CD4-positive, alpha-beta T cell treated with Interleukin-10 for 1 hour (primary cell): ENCODE measurements at places on chromosomes 12 and 14.

DNA sequence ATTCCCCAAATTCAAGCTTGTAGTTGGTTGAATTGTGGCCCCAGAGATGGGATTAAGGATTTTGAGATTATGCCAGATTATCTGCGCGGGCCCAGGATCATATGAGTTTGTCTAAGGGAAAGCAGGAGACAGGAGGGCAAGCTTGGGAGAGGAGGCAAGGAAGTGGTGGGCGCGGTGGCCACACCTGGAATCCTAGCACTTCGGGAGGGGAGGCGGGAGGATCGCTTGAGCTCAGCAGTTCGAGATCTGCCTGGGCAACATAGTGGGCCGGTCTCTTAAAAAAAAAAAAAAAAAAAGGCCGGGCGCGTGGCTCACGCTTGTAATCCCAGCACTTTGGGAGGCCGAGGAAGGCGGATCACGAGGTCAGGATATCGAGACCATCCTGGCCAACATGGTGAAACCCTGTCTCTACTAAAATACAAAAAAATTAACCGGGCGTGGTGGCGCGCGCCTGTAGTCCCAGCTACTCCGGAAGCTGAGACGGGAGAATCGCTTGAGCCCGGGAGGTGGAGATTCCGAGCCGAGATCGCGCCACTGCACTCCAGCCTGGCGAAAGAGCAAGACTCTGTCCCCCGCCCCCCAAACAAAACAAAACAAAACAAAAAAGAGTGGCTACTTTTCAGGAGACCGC lies 881 bp upstream of the PUS1 start:
- no peak for DNase-seq

DNA sequence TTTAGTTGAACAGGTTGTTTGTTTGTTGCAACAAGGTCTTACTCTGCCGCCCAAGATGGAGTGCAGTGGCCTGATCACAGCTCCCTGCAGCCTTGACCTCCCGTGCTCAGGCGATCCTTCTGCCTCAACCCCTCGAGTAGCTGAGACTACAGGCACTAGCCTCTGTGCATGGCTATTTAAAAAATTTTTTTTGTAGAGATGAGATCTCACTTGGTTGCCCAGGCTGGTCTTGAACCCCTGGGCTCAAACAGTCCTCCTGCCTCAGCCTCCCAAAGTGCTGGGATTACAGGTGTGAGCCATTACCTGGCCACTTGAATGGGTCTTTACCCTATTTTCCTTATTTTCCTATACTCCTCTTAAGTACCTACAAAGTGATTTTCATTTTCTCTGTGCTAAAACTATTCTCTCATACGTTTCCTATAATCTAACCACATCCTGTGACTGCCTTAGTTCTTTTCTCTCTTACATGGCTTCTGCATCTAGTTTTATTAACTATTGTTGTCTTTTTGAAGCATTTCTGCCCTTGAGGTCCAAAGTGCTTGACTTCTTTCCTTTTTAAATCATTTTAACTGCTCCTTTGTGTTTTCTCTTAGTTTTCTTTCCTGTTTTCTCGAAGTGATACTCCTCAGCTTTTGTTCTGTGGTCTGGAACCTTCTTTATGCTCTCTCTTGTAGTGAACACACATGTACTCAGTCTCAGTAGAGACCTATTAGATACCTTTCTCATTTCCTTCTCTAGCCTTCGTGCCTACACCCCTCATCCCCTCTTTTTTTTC lies 14.1 kb downstream of the GPX2 start:
- peak; percentile 43 for DNase-seq

GRCh38 chr14:95106971-95107370 lies 50.4 kb downstream of the DICER1 start:
- DNase-seq: no peak

DNA sequence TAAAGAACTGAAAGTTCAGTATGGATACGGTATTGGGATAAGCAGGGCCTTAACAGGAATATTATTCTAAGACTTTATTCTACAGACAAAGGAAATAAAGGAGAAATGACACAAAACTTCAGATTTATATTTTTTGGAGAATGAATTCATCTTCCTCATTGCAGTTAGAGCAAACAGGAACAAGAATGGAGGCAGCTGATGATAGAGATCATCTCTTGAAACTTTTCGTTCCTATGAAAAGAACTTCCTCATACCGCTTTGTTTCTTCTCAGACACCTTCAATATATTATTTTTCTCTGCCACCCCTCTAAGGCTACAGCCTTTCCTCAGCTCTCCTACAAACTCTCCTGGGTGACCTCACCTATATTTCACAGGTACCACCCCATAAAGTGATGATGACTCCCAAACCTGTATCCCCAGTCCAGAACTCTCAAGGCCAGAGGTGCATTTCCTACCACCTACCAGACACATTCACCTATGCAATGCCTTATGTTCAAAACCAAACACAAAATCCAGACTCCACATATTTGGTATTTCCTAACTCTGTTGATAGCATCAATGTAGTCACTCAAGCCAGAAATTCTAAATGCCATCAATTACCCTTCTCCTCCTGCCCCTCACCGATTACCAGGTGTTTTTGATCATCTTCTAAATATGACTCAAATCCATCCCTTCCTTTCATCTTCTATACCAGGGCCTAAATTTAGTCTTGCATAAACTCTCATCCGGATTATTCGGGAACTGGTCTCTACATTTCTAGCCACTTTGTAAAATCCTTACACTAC lies 7.4 kb downstream of the MAP4K5 start:
- DNase-seq: no peak

- DNase-seq: peak; percentile 10
Measured at GRCh38 chr14:20626274-20626673, 15.2 kb downstream of the OR6S1 start.

DNA sequence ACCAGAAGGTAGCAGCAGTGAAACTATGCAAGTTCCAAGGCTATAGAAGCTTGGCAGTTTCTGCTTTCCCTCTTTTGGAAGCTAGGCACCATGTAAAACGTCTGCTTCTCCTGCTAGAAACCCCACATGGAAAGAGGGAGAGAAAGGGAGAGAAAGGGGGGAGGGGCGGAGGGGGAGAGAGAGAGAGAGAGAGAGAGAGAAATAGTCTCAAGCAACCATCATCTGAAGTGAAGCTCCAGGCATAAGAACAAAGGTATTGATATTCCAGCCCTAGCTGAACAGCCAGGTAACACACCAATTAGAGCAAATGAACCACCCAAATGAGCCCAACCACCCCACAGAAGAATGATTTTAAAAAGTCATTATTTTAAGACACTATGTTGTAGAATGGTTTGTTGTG lies 8.5 kb downstream of the SLC6A15 start:
- no peak for DNase-seq

DNA sequence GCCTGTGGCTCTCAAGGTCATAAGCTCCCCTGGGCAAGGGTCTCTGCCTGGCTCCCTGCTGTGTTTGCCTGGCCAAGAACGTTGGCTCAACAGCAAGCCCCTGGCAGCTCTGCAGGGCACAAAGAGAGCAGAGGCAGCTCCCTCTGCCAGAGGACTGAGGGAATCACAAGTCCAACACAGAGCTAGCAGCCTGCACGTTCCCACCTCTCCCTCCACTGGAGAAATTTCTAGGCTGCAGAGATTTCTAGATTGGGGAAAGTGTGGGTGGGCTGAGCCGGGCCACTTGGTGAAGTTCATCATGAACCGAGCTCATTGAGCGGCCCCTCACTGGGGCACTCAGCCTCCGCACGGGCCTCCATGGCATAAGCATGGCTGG lies 19.8 kb downstream of the ZFYVE21 start:
- DNase-seq: no peak

GRCh38 chr12:40565029-40565633 lies 127.1 kb upstream of the CNTN1 start:
- DNase-seq: no peak

DNA sequence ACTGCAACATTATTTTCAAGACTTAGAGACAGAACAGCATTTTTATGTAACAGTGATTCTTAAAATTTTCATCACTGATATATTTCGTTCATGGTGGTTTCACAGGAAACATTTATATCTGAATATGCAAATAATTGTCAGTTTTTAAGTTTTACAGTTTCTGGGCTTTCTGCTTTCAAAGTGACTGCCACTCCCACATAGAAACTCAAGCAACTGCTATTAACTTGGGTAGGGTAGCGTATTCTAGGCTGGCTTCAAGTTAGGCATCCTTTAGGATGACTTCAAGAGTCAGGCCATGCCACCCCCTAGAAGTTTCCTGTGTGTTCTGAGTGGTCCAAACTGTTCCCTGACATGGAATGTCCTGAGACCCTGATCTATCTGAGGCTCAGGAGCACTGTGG lies 123.6 kb upstream of the TSPAN8 start:
- no peak for DNase-seq

DNA sequence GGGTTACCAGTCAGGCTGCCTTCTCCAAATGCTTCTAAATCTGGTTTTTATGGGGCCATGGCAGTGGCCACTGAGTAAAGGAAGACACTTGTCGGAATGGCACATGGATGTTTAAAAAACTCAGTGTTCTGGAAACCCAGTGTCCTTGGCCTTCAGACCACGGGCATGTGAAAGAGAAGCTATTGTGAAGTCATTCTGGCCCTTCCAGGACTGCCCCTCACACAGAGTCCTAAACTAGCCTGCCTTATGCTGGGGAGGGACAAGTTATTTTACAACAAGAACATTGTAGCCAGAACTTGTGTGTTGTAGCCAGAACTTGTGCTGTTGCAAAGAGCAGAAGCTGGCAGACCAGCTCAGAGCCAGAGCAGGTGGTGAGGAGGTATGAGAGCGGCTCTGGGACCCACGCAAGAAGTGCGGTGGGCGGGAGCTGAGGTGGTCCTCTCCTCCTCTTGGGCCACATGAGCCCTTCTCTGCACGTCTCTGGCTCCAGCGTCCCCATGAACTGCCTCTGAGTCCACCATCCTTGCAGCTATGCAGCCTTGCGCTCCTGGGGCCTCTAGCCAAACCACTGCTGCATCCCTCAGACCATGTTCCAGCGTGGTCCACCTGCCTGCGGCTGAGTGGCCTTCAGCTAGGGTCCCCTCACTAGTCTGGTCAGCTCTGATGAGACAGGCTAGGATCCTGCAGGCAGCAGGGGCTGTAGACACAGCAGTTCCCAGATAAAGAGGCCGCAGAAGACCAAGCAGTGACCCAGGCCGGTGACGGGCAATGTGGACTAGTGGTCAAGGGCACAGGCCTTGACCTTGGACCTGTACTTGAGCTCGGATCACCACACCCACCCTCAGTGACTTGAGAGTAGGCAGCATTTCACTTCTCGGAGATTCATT lies 32.5 kb downstream of the MMAB start:
- no peak for DNase-seq

DNA sequence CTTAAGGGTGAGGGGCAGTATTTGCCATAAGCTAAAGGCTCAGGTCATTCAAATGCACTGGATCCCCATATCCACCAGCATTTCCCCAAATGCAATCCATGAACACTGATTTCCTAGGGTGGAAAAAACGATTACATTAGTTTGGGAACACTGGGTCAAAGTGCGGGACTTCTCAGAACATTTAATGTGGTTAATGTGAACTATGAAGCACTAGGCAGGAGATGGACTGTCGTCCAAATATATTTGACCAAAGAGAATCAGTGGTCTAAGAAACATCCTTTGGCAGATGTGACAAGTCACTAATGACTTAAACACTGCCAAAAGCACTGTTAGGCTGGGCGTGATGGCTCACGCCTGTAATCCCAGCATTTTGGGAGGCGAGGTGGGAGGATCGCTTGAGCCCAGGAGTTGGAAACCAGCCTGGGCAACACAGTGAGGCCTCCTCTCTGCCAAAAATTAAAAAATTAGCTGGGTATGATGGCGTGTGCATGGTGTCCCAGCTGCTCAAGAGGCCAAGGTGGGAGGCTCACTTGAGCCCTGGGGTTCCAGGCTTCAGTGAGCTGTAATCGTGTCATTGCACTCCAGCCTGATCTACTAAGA lies 205.4 kb downstream of the CALM1 start:
- DNase-seq: no peak

- no peak for DNase-seq
Measured at GRCh38 chr12:5438671-5439200, 6.8 kb downstream of the NTF3 start.

DNA sequence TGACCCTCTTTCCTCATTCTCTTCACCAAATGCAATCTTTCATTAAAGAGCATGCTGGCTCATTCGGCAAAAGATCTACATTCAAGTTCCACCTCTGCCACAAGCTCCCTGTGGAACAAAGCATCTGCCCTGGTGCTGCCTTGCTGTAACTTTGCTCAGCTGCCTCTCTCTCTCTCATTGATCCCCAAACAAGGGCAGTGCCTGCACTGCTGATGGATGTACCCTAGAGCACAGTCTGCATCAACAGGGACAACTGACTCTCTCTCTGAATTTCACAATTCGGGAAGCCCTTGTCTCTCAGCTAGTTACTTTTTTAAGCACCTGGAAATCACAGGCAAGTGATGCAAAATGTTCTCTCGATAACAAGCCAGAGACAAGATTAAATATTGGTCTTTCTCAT lies 174.0 kb upstream of the DIO2 start:
- no peak for DNase-seq

- DNase-seq: no peak
Measured at GRCh38 chr14:67566908-67567307, 33.2 kb downstream of the PIGH start.

GRCh38 chr14:70896981-70897380 lies 10.3 kb upstream of the PCNX1 start:
- DNase-seq: no peak

- no peak for DNase-seq
Measured at GRCh38 chr14:22614240-22614799, 16.2 kb downstream of the ABHD4 start.

GRCh38 chr12:115323223-115323905 lies 639.4 kb upstream of the TBX3 start:
- no peak for DNase-seq

- DNase-seq: peak; percentile 15
Measured at GRCh38 chr14:69154779-69155178, 1.9 kb upstream of the DCAF5 start.

DNA sequence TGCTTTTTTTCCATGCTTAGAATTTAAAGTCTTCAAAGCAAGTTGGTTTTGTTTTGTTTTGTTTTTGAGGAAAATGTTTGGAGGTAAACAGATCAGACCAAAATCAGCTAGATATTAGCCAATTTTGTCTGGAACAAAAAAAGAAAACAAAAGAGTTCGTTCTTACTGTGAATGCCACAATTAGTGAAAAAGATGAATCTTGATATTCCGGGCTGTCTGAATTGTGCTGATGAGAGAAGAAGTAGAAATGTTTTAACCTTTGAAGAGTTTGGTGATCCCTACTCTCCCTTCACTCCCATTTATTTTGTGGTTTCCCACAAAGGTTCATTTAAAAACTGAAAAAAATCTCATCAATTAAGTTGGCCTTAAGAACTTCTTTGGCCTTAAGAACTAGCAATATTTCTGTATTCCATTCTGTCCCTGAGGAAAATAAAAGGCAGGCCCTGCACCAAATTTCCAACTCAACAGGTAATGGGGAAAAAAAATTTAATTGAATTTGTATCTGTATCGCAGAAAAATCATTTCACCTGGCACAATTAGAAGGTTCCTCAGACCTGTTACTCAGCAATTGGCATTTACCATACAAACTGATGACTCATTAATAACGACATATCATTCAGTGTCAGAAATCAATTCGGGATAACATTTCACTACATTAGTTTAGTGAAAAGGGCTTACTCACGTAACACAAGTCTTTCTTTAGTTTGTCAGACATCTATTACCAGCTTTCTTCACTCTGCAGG lies 562 bp upstream of the GLIPR1L2 start:
- DNase-seq: no peak
